HCT116 (cell line): ENCODE measurements at places on chromosomes 4 and X.

DNA sequence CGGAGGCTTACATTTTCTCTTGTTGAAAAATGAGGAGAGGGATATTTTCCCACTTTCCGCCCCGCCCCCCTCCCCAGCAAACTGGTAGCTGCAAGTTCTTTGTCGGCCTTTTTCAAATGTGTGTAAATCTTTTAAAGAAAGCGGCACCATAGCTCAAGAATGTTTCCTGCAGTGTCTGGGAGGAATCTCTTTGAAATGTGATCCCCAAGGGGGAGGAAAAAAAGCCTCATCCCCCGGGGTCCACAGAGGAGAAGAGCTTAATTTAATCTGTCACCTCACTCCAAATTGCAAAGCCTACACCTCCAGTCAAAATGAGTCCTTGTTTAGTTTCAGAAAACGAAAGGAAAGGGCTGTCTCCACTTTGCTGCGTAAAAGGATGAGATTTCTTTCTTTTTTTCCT lies 34.8 kb downstream of the ASMT start:
- no peaks in the 10 kb centered on the region for H3K27me3 ChIP-seq
- peaks cover 2% of the 10 kb centered on the region; the same call in 1 of the 2 replicates for H3K4me1 ChIP-seq
- DNase-seq = no peak
- H3K27ac ChIP-seq = no peak overlapping the region

GRCh38 chr4:118076958-118077766 lies 42.9 kb downstream of the NDST3 start:
- H3K27me3 ChIP-seq = no peaks in the 10 kb centered on the region
- no peaks in the 10 kb centered on the region for H3K36me3 ChIP-seq
- no peak overlapping the region for H3K27ac ChIP-seq
- DNase-seq = peak; percentile 32
- H3K4me1 ChIP-seq = peaks cover 3% of the 10 kb centered on the region
- no peak overlapping the region for H3K4me3 ChIP-seq

DNA sequence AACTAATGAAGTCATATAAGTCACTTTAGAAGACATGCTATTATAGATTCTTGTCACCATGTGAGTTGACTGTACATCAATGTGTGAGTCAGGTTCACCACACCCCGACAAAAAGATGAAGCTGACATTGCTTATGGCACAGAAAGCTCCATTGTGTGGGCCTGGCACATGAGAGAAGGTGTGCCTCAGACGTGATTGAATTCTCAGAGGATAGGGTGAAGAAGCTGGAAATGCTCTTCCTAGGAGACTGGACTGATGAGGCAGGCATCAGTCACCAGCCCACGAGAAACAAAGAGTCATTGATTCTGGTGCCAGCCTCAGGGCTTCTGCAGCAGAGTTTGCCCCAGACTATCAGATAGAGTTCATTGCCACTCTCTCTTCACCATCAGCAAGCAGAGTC lies 35.9 kb upstream of the LRAT start:
- no peaks in the 10 kb centered on the region for H3K4me1 ChIP-seq
- DNase-seq = peak; percentile 88
- no peak overlapping the region for H3K27ac ChIP-seq
- no peaks in the 10 kb centered on the region for H3K36me3 ChIP-seq

DNA sequence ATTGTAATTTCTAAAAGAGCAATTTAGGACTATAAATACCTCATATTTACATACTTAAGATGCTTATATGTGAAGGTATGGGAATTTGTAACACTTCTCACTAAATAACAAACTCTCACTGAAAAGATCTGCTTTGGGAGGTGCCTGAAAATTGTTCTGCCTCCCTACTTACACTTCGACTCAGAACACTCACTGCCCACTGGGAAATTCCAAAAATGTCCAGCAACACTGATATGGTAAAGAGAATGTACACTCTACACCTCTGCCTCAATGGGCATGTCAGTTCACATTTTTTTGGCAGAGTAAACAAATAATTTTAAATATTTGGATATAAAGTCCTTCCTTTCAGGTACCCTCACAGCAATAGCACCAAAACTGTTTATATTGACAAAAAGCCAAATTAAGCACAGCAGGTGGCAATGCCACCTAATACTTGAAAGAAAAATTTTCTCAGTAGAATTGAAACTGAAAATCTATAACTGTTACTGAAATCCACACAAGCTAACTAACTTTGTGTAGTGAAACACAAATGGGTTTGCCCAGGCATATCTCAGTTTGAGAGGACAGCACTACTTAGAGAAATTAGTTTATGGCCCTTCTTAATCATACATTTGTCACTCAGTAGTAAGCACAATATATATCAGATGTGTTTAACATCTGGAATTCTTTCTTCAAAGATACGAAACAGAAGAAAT lies 67.1 kb downstream of the PRDM5 start:
- H3K4me1 ChIP-seq = no peaks in the 10 kb centered on the region
- H3K27ac ChIP-seq = no peak overlapping the region
- no peaks in the 10 kb centered on the region for H3K36me3 ChIP-seq

DNA sequence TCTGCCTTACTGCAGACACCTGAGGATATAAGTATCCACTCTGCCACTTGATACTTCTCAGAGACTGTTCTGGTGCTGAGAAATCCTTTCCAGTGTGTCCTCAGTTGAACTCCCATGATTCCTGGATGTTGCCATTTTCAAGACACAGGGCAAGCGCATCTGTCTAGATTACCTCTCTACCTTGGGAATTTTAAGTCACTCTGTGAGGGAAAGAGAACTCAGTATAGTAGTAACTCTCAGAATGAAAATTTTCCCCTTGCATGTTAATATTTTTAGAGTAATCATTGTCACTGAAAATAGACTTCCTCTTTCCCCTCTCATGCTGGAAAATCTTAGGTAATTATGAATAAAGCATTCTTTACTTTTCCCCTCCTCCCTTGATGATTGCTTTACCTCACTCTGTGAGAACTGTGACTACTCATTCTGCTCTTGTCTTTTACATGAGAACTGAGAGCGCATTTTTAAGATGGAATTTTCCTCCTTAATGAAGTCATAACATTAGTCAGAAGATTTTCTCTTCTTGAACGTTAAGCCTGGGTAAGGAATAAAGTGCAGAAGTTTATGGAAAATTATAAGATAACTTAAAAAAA lies 45.0 kb downstream of the TET2 start:
- no peaks in the 10 kb centered on the region for H3K27me3 ChIP-seq
- no peaks in the 10 kb centered on the region for H3K36me3 ChIP-seq
- DNase-seq = no peak
- no peak overlapping the region for H3K27ac ChIP-seq

GRCh38 chr4:169208090-169208455 lies 62.7 kb downstream of the SH3RF1 start:
- H3K27ac ChIP-seq = no peak overlapping the region
- H3K36me3 ChIP-seq = no peaks in the 10 kb centered on the region
- DNase-seq = no peak
- peaks cover 7% of the 10 kb centered on the region; the same call in 1 of the 2 replicates for H3K4me1 ChIP-seq

DNA sequence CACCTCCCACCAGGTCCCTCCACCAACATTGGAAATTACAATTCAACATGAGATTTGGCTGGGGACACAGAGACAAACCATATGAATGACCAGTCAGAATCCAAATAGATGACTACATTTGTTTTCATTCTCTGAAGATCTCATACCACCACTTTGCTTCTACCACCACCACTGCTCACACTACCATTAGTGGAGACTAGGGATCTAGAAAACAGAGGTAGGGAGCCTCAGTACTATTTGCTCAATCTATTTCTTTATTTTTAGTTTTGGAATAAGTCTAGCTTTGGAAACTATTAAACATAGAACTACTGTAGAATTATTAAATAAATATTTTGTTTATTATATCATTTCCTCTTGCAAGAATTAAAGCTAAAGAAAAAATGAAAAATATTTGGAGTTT lies 727.9 kb downstream of the CCSER1 start:
- no peaks in the 10 kb centered on the region for H3K27me3 ChIP-seq
- H3K27ac ChIP-seq = no peak overlapping the region
- no peak overlapping the region for H3K4me3 ChIP-seq

DNA sequence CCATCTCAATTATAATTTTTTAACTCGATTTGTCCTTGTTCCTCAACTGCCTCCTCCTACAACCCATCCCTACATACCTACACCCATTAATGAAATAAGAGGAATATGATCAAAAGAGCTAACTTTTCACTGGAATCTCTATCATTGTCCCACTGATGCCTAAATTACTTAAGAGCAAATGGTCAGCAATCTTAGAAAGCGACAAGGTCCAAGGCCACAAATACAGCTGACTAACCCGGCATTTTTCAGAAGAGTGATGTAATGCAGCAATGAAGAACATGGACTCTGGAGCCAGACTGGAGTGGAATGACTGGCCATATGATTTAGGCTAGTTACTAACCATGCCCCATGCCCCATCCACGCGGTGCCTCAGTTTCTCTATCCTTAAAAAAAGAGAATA lies 56.2 kb downstream of the PPA2 start:
- no peak overlapping the region for H3K4me3 ChIP-seq
- DNase-seq = no peak
- H3K27ac ChIP-seq = no peak overlapping the region
- no peaks in the 10 kb centered on the region for H3K36me3 ChIP-seq
- no peaks in the 10 kb centered on the region for H3K4me1 ChIP-seq

- no peaks in the 10 kb centered on the region for H3K27me3 ChIP-seq
- DNase-seq = no peak
- H3K36me3 ChIP-seq = no peaks in the 10 kb centered on the region
- H3K4me3 ChIP-seq = no peak overlapping the region
Observed at GRCh38 chr4:107937040-107937439, 5.7 kb downstream of the CYP2U1 start.
